NCI-H2081 (cell line): ENCODE measurements at places on chromosomes 5 and 9.

DNA sequence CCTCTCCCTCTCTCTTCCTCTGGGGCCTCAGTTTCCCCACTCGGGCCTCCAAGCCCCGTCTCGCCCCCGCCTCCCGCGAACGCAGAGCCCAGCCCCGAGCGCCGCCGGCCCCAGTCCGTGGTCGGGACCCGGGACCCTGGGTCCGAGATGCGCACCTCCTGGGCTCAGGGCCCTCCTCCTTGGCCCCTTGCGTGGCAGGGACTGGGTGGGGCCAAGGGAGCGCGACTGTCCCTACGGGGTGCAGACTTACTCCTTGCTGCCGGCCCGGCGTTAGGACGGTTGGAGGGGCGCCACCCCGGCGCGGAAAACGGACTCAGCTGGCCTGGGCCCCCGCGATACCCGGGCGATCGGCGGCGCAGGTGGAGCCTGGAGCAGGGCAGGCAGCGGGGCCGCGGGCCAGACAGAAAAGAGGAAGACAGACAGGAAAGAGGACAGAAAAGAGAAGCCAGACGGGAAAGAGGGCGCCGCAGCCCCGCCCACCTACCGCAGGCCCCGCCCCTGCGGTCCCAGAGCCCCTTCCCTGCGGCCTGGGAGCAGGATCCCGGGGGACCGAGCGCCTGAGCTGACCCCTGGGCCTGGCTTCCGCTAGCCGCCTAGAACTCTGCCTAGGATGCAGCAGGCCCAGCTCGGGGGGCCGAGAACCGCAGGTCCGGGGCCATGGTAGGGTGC, at the start of gene GBGT1:
TSS of gene GBGT1 (minus strand) at position 411 of the 669 bp plus-strand sequence. CDS start 1,502 bp downstream, outside the sequence.
- DNase-seq = no peak

DNA sequence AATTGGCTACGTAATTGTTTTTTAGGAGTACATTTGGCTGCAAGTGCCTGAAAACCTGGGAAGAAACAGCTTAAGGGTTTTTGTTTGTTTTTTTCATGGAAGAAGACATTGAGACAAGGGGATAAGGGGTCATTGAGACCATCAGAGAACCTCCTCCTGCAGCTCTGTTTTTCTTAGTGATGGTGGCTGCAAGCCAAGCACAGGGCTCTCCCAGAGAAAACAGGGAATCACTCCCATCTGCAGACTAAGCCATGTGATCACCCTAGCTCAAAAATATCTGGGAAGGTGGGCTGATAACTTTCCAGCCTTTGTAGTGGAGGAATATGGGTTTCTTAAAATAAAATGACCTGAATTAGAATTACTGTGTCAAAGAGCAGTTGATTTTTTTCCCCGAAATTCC, 25.1 kb downstream of the PALM2AKAP2 start:
- DNase-seq = no peak

- DNase-seq = no peak
Observed at GRCh38 chr5:54700986-54701578, 183.5 kb downstream of the SNX18 start.

GRCh38 chr5:149038336-149039080, 24.4 kb downstream of the SH3TC2 start:
- no peak for DNase-seq

- peak; percentile 83 for DNase-seq
Observed at GRCh38 chr9:12775679-12776512, 1.1 kb downstream of the LURAP1L start.

- peak; percentile 58 for DNase-seq
Observed at GRCh38 chr9:95667789-95668188, 151.0 kb upstream of the PTCH1 start.

DNA sequence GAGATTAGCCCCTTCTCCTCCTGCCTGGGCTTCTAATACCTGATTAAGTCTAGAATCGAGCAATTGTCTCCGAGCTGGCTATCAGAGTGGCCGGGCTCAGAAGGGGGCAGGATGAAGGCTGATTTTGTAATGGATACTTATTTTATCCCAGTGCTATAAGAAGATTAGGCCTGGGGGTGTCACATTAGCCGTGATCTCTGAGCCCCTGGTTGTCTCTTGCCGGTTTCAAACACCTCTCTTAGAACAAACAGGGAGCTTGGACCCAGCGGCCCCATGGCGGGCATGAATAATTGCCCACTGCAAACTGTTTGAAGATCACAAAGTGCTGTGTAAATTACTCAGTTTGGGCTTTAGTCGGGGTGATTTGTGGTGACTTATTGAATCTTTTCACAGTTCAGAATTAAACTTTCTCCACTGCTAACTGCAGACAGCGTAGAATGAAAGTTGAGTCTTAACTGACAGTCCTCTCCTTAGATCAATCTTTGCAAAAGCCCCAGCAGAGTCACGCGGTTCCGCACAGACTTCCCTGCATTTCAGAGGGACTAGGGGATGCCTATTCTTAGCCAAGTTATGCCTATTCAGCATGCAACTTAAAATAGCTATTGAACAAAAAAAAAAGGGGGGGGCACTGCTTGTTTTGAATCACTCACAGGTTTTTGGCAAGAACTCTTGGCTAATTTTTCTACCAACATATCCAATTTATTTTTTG, 200.6 kb upstream of the IRX1 start:
- no peak for DNase-seq

- no peak for DNase-seq
Observed at GRCh38 chr9:117156771-117157535, 257.9 kb downstream of the ASTN2 start.
